G401 (cell line): ENCODE measurements at places on chromosomes 6 and 20.
A peak's percentile ranks its signal among the peaks of the same experiment; 100 is the strongest.

DNA sequence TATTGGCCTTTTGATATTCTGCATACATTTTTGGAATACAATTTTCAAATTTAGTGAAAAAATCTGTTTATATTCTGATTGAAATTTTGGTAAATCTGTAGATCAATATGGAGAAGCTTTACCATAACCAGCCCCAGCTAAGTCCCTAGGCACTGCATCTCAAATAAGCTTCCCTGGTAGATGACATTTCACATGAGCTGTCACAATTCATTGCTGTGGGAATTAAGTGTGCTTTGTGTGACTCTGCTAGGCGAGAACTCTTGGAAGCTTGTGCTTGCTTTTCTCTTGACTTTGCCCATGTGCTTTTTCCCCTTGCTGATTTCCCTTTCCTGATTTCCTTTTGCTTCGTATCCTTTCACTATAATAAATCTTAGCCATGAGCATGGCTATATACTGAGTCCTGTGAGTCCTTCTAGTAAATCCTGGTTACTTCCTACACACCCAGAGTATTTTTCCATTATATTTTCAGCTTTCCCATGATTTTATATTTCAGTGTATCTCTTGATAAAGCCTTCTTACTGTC, 166.5 kb upstream of the MMS22L start:
- DNase-seq = no peak

DNA sequence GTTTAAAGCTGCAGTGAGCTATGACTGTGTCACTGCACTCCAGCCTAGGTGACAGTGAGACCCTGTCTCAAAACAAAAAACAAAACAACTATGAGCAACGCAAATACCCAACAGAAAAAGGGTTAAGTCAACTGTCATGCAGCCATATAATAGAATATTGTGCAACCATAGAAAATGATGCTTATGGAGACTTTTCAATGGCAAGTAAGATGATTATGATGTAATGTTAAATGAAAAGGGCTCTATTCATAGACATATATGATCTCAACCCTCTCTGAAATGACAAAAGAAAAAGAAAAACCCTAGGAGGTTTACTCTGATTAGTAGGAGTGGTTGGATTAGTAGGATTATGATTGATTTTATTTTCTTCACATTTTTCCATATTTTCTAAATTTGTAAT, 41.3 kb upstream of the TBC1D7 start:
- DNase-seq = no peak

DNA sequence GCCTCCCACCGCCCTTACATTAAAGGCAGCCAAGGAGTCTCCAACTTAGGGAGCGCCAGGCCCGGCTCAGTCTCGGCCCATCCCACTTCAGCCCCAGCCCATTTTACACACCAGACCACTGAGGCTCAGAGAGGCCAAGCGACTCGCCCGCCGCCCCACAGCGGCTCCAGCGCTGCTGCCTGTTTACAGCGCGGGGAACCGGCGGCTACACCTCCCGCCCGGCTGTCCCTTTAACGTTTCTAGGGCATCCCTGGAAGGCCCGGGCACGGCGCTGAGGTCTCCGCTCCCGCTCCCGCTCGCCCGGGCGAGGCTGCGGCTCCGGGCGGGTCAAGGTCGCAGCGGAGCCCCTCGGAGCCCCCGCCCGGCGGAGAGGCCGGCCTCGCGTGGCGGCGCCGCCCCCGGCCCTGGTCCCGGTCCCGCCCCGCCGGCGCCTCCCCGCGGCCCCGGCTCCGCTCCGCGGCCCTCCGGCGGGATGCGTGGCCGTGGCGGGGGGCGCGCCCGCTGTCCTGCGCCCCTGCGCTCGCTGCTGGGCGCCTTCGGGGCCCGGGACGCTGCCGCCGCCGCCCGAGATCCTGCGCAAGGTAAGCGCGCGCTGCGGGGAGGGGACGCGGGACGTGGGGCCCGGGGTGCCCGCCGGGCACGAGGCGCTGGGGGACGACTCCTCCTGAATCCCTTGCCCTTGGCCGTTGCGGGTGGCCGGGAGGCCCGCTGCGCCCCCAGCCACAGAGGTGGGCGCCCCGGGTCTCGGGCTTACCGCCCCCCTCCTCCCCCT, 27.1 kb upstream of the PHACTR3 start:
- DNase-seq = no peak

DNA sequence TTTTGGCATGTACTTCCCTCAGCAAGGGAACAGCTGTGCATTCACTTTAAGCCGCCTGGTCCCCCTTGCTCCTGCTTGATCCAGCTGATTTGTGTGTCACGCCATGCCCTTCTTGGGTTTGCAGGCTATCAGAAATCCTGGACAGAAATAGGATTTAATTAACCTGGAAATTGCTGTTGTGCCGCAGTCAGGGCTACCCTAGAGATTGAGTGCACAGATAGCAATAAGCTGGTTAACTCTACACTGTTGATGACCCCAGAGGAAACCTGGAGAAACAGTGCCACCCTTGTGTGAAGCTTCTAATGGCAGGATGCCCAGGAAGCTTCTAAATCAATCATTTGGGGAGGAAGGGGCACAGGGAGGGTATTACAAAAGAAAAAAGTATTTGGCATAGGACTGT, 199.0 kb downstream of the JARID2 start:
- DNase-seq = peak; percentile 62

DNA sequence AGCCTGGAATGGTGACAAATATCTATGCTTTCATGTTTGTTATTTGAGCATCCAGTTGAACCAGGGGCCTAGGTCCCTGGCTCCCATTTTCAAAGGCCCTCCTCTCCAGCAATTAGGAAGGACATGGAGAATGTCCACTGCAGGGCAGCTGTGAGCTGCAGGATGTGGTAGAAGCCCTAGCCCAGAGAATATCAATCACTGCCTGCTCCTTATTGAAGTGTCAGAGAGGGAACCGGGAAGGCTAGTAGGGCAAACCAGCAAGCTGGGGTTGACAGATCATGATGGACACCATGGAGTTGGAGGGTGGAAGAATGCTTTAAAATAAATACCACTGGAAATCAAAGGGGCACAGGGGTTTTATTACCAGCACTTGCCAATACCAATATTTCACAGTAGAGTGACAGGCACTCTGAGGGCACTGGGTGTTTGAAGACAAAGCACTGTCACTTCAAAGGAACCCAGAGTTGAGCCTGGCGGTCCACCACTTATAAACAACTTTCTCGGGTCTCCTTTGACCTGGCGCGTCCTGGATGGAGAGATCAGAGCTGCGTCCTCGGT, 47.7 kb downstream of the ZNF831 start:
- DNase-seq = no peak

GRCh38 chr6:25024821-25025220, 89.1 kb upstream of the RIPOR2 start:
- DNase-seq = no peak
